ENCODE measurements at places on chromosomes 6 and 20. TPM values are rescaled to one million over a fixed set of nuclear protein-coding genes. Genes with fewer than 3 reads are reported as not detected.

- DNase-seq, result no peak
These were observed 33.3 kb upstream of the LAMA4 start for GRCh38 chr6:112287577-112288225.

DNA sequence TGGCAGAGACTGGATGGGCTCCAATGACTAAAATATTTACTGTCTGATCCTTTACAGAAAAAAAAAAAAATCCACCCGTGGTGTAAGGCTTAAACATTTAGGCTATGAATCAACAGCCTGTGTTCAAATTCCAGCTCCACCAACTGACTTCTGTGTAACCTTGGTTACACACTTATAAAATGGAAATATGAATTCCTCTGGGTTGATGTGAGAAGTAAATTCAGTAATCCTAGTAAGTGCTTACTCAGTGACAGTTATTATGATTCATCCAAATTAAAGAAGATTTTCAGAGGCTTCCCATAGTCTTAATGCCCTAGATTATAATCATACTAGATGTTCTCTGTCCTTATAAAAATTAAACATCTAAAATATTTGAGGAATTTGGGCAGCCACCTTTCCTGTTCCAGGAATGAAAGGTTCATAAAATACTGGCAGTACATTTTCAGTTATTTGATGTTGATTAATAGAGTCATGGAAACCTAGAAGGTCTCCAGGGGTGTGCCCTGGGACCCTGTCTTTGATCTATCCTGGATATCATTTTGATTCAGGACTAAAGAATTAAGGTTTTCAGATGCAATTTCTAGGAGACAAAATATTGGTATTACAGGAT lies 180.3 kb upstream of the ZNF217 start:
- DNase-seq, result no peak

- DNase-seq, result no peak
These were observed 94.7 kb upstream of the SNX9 start for GRCh38 chr6:157728183-157728881.

CLIC5 gene
- 0.22 TPM for total RNA-seq

VWA7 gene
- 1.2 TPM for total RNA-seq
